ENCODE measurements at places on chromosomes 5 and 9.

GRCh38 chr5:34570721-34571676 is 85.1 kb upstream of the RAI14 start:
- no peak for DNase-seq

GRCh38 chr5:179909224-179909623 is 1.5 kb upstream of the TBC1D9B start:
- no peak for DNase-seq

DNA sequence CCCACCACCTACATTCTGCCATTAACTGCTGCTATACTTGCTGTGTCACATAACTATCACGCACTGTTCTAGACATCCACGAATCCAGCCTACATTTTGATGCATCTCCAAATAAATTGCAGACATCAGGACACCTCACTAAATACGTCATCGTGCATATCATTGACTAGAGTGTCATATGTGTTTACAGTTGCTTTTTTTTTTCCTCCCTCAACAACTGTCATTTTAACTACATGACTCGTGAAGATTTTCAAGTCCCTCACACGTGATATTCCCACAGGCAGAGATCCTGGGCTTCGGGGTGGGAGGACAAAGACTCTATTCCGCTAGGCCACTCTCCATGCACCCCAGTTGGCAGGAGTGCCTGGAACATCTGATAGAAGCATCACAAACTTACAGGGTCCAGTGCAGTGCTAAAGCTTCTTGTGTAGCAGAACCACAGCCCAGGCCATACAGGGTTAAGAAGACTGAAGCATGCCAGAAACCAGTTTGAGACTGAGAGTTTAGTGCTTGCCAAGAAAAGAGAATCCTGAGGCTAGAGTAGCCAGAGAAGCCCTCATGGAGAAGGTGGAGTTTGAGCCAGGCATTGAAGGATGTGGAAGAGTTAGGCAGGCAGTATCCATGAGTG is 1.1 kb downstream of the PCYOX1L start:
- no peak for DNase-seq

DNA sequence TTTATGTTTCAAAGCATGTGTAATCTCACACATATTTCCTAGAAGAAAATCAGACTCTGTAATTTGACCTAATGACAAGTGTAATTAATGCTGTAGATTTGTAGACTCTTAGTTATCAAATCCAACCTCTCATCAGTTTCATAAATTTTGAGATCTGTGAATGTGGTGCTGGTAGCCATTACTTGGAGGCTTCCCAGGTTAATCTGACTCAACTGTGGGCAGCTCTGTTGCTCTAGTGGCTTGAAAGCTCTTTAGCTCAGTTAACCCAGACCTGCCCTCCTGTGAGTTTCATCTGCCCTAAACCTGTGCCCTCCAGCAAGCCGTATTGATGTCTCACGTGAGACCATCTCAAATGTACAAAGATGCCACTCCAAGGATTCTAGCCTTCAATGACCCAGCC is 323.4 kb downstream of the FBXL7 start:
- DNase-seq, result no peak

DNA sequence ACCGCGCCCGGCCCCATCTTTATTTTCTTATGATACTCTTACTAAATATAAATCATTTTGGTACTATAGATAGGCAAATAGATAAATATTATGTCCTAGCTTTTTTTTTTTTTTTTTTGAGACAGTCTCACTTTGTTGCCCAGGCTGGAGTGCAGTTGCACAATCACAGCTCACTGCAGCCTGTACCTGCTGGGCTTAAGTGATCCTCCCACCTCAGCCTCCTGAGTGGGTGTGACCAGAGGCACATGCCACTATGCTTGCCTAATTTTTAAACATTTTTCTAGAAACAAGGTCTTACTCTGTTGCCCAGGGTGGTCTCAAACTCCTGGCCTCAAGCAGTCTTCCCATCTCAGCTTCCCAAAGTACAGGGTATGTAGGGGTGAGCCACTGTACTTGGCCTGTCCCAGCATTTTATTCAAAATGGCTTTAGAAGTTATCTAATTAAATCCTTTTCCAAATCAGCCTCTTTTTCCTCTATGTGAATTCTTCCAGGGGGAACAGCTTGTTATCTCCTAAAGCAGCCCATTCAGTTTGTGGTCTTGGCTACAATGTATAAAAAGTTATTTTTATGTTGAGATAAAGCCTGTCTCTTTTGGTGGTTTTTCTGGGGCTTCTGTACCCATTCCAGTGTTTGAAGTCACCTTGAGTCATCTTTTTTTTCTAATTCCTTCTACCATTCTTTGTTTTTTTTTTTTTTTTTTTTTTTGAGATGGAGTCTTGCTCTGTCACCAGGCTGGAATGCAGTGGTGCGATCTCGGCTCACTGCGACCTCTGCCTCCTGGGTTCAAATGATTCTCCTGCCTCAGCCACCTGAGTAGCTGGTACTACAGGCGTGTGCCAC is 12.1 kb downstream of the MELK start:
- no peak for DNase-seq

DNA sequence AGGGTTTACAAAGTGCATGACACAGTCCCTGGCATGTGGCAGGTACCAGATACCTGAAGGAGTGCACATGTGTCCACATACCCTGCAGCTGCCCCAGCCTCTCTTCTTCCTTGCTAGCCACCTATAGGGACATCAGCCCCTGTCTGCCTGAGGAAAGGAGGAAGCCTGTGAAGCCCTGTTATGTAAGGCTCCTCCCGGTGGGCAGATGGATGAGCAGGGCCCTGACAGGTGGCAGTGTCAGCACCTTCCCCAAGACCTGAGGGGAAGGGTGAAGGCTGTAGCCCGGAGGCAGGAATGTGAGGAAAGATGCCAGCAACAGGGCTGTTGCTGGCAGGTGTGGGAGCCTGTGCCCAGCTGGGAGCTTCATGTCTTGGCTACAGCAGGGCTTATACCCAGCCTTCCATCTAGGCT is 21.7 kb downstream of the TCF7 start:
- DNase-seq, result no peak

GRCh38 chr5:97131921-97132320 is 10.5 kb downstream of the LIX1 start:
- DNase-seq, result no peak

GRCh38 chr5:164708831-164709230 is 1203.4 kb downstream of the MAT2B start:
- DNase-seq, result no peak

DNA sequence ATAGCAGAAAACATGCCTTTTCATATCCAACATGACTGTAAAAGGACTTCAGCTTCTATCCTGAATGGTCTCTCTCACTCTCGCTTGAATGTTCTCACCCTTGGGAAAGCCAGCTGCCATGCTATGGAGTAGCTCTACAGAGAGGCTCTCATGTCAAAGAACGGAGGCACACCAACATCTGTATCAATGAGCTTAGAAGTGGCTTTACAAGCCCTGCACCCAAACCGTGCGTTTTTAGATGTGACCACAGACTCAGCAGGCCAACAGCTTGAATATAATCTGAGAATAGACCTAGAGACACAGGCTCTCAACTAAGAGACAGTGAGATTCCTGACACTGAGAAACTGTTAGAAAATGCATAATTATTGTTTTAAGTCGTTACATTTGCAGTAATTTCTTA is 1231.6 kb upstream of the CDH9 start:
- no peak for DNase-seq

GRCh38 chr9:132641216-132641615 is 28.6 kb downstream of the DDX31 start:
- no peak for DNase-seq

DNA sequence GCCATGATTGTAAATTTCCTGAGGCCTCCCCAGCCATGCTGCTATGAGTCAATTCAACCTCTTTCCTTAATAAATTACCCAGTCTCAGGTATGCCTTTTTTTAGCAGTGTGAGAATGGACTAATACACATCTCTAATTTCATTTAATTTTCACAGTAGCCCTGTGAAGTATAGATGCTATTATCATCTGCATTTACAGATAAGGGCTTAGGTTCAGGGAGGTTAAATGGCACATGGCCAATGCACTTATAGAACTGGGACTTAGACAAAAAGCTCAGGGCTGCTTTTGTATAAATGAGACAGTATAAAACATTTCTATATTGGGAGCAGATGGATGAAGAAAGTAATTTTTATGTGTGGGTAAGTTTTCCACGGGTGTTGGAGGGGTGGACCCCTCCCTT is 62.9 kb upstream of the PANK3 start:
- DNase-seq, result no peak

DNA sequence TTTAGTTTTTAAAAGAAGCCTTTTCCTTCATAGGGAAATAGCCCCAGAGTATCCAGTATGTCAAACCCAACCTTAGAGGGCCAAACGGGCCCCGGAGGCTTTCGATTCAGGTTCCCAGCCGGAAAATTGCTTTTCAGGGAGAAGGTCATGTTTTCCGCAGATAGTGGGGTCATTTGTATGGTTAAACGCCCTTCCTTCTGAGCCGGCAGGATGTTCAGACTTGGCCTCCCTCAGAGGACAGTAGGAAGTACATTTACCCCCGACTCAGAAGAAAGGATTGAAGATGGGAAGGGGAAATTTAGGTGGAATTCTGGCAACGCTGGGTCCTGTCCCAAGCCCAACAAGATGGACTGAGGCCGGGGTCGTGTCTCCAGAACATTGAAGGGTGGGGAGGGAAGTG is 195.2 kb downstream of the AOPEP start:
- DNase-seq, result no peak

- DNase-seq, result no peak
Observed at GRCh38 chr9:132631685-132632084, 38.1 kb downstream of the DDX31 start.

DNA sequence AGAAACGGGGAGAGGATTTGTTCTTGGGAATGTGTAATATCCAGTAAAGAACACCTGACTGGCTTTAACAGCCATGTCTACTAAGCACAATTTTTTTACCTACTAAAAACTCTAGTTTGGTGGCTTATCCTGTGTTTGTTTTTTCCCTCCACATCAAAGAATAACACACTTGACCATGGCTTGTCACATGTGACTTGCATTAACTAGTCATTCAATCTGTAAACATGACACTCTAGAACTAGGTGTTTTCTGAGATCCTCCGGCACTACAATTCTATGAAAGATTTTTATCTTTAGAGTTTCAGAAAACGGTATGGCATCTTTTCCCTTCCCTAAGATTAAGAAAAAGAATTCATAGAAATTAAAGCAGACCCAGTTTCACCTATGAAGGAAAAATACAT is 103.7 kb downstream of the CEMIP2 start:
- no peak for DNase-seq

- no peak for DNase-seq
Observed at GRCh38 chr5:1793966-1794900, 5.4 kb downstream of the MRPL36 start.

- DNase-seq, result no peak
Observed at GRCh38 chr9:131039129-131039954, 30.4 kb downstream of the LAMC3 start.

DNA sequence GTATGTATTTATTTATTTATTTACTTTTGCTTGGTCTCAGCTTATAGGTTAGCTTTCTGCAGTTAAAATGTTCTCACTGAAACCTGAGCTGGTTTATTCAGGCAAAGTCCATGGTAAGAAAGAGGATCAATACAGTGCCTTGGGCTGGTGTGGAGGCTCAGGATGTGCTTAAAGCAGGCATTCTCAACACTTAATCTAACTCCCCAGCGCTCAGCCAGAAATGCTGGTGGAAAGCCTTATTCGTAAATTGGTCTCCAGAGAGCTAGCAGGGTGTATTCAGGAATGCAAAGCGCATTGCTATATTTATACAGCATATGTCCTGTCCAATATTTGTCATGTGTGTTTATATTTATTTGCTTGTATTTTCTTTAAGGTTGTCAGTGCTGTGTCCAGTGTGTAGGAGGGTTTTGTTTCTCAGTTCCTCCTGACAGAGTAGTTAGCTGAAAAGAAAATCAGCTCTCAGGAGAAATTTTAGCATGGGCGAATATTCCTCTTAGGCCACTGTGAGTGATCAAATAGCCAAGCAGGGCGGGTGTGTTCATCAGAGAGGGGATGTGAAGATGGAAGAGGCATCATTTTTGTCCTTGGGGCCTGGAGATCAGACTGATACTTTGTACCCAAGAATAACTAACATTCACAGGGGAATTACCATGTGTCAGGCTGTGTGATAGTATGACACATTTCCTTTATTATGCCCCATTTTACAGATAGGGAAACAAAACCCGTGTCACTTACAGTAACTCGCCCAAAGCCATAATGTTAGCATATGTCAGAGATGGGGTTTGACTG is 65.8 kb downstream of the DOCK2 start:
- no peak for DNase-seq
